ENCODE measurements at places on chromosomes 1 and 21.

DNA sequence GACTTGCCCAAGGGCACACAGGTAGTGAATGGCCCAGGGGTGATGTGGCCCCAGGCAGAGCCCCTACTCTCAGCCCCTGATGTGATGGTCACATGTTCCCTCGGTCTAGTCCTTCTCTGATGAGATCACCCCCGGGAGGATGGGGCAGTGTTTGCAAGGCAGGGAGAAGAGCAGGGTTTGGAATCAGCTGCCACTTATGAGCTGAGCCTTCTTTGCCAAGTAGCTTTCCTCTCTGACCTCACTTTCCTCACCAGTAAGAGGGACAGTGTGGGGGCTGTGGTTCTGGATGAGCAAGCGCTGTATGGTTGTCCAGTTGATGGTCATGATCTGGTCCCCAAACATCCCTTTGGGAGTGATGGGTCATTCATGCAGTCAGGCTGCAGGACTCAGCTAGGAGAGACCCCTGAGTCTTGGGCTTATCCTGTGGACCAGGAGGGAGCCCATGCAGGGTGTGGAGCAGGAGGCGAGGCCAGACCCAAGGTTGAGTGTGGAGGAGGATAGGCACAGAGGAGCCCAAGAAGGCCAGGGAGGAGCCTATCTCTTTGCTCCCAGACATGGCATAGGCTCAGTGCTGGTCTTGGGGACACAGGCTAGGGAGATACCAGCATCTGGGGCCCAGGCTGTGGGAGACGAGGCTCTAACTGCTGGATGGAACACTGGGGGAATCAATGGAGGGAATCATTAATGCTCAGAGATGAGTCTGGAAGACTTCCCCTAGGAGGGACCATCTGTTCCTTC lies 15.9 kb upstream of the PEAR1 start:
- peak; percentile 46 for DNase-seq

GRCh38 chr1:186745531-186746146 lies 65.4 kb upstream of the PTGS2 start:
- DNase-seq: no peak

DNA sequence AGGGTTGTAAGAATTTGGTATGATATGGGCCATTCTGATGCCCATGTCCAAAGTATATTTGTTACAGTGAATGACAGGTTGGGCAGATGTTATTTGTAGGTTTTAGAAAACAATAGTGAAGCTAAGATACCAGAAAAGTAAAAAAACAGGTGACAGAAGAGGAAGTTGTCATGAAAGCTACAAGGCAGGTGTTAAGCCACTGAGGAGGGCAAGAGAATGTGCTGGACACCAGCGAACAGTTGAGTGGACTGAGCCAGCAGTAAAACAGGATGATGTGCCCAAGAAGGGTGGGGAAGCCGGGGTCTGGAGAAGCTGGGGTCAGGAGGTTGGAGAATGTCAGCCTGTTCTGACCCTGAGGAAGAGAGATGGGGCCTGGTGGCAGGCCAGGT lies 83.3 kb downstream of the DTL start:
- no peak for DNase-seq

- DNase-seq: peak; percentile 84
Observed at GRCh38 chr1:17606826-17607440, 67.4 kb downstream of the ARHGEF10L start.

GRCh38 chr1:28591708-28592320 lies at the start of gene RAB42:
Gene RAB42 (plus strand): TSS chr1:28592265. CDS start chr1:28592512, 247 bp downstream.
- peak; percentile 32 for DNase-seq

DNA sequence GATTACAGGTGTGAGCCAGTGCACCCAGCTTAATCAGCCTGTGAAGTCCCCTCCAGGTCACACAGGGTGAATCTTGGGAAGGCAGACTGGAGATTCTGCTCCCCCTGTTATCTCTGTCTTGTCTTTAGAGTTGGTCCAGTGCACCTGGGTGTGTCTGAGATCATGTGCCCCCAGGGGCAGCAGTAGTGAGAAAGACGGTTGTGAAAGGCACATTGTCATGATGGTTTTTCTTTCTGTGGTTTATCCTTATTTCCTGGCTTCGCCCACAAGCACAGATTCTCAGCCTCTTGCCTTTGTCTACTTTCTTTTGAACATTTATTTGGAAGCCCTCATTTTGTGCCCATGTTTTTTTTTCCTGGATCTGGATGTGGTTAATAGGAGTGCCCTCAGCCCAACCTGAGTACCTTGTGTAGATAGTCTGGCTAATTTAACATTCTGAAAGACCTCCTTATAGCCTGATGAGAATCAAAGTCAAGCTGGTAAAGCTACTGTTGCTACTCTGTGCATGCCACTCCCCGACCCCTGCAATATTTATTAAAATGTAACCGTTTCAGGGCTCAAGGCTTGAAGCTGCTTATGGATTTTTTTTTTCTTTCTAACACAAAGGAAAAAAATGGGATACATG lies 23.7 kb downstream of the UCK2 start:
- no peak for DNase-seq

- no peak for DNase-seq
Observed at GRCh38 chr1:193486671-193487229, 300.3 kb upstream of the B3GALT2 start.

DNA sequence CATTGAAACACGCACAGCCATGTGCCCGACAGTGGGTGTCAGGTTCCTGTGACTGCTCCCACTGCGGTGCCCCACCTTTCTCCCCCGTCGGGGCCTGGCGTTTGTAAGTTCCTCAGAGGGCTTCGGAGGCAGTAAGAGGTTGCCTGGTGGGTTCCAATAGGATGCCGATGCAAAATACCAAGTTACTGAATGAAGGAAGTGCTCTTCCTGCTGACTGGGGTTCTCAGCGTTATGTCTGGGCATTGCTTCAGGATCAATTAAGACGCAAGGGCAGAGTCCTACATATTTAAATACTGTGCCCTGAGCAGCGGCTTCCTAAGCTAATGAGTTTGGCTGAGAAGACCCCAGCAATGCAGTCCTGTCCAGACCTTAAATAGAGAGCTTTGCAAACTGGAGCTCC lies 28.9 kb upstream of the DNAJC11 start:
- no peak for DNase-seq

GRCh38 chr1:189021577-189021976 lies 1456.1 kb downstream of the BRINP3 start:
- DNase-seq: no peak

DNA sequence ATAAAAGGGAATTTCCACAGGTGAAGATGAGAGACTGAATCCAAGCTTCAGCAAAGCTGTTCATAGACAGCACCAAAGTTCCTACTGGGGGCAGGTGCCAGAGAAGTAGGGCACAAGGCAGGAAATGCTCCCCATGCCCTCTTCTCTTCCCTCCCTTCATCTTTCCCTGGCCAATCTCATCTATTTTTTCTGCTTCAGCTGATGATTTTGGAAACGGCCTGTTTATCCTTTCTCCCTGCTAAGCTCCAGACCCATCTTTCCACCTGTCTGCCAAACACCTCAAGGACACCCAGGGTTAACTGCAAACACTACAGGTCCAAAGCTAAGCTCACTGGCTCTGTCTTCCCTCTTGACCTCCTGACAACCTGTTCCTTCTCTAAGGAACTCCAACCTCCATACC lies 18.1 kb downstream of the KCND3 start:
- no peak for DNase-seq

DNA sequence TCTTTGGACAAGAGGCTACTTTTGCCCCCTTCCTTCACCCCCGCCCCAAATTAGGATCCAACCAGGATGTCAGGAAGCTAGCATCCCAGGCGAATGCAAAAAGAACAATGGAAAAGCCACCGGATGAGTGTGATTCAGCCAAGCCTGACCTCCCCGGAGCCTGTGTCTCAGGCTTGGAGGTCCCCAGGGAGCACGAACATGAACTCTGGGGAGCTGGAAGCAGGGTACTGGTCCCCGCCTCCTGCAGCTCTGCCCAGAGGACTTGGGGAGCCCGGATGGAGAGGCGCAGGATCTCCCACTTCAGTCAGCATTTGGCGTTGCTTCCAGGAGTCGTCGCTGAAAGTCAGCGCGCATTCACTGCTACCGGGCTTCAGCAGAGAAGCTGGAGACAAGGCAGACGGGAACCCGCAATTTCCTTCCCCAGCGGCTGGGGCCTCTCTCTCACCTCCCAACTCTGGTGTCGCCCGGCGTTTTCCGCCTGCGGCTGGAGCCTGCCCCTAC lies 1.8 kb upstream of the TBX15 start:
- DNase-seq: no peak

- no peak for DNase-seq
Observed at GRCh38 chr1:221392453-221392852, 349.4 kb downstream of the DUSP10 start.
